ENCODE measurements at places on chromosomes 5 and 9.

DNA sequence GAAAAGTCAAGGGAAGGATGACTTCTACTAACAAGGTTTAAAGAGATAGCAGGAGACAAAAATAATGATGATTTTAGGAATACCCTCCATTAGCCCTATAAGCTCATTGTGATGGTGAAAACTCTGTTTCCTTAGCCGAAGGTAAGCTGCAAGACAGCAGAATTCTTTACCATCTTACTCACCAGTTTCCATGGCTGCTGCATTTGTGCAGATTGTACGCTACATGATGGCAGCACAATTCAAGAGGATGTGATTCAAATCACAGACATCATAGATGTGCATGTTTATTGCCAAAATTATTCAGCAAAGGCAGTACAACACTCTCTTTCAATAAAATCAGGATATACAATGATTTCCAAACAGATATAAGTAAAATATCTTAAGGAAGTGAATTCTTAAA is 175.6 kb downstream of the SPATA31D1 start:
- no peak for DNase-seq

DNA sequence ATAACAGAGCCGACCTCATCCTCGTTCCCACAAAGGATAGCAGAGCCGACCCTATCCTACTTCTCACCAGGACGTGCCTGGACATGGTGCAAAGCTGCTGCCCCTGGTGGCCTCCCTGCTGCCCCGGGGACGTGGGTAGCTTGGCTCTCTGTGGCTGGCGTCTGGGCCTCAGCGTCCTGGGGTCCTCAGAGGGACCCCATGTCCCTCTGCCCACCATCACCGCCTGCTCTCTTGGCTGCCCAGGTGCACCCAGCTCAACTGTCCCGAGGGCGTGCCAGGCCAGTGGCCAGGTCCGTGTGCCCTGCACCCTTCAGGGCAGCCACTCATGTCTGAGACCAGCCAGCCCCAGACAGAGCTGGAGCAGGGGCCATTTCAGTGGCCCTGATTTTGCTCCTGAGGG is 8.5 kb downstream of the NKD2 start:
- no peak for DNase-seq

- no peak for DNase-seq
Observed at GRCh38 chr5:76811214-76811613, 7.6 kb upstream of the F2RL1 start.

GRCh38 chr9:21801683-21802417 is 586 bp upstream of the MTAP start:
- peak; percentile 45 for DNase-seq

DNA sequence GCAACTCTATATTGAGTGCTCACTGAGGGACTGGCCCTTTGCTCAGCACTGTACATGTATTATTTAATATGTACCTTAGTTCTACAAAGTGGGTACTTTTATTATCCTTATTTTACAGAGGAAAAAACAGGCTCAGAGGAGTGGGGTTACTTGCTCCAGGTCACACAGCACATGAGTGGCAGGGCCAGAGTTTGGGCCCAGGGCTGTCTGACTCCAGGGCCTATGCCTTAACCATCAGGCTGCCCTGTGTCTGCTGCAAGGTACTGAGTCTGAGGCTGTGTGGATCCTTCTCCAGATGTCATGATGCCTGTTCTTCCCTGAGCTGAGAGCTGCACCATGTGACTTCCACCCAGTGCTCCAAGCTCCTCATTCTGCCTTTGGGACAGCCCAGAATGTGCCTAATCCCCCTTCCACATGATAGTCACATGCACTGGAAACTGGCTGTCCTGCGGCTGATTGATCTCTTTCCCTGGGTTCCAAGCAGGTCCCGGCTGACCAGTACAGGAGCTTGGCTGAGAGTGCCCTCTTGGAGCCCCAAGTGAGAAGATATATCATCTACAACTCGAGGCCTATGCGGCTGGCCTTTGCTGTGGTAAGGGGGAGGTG is 15.4 kb downstream of the TMEM268 start:
- DNase-seq, result no peak

DNA sequence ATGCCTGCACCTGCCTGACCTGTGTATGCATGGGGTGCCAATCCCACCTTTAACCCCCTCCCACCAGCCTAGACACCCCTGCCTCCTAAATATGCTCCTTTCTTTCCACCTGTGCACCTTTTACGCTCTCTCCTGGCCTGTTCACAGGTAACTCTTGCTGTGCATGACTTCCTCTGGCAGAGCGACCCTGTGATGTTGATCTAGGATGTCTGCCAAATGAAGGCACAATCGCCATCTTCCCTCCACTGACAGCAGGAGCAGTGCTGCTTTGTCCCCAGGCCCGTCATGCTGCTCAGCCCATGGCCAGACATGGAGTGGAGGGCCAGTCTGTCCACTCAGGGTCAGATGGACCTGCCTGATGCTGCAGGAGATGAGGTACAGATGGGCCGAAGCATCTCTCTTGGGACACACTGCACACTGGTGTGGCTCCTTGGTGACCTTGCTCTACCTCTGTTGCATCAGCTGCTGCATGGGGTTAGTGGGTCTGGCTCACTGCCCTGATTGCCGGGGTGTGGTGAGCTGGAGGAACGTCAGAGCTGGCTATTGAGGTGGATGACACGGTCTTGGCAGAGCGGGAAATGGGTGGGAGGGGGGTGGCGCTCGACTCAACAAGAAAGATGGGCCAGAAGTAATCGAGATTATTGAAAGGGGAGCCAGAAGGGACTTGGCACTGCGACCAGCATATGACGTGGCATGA is 101.7 kb upstream of the PITX1 start:
- DNase-seq, result peak; percentile 18

- peak; percentile 20 for DNase-seq
Observed at GRCh38 chr9:101626295-101626694, 31.5 kb upstream of the PPP3R2 start.

DNA sequence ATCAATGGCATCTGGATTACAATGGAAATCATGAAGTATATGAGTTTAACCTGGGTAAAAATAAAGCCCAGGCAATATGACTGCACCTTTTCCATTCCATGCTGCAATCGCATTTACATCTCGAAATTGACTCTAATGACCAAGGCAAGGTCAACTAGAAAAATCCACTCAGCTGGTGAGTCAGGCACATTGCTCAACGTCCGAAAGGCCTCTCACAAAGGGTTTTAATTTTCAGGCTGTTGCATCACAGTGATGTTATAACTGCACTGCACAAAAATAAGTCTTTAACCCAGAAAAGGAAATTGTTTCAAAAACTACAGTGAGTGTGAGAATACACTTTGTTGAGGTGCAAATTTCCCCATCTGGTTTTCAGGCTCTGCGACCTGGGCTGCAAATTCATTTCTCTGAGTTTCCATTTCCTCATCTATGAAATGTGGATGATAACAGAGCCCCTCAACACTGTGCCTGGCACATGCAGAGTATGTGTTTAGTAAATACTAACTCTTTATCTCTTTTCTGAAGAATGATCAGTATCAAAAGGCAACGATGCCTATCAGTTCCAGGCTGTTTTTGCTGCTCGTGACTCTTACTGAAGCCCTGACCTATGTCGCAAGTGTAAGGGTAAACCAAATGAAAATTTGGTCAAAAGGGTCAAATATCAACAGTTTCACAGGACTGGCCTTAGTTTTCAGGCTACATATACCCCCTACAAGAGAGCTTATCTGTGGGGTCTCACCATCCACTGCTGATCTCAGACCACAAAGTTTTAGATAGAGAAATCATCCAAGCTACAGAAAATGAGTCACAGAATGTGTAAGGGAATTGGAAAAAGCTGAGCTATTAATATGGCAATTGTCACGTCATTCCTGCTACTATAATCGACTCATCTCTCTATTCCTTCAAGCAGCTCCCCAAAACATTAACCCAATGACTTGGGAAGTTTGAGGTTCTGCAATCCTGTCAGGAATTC is 4.1 kb downstream of the NFIL3 start:
- DNase-seq, result no peak

DNA sequence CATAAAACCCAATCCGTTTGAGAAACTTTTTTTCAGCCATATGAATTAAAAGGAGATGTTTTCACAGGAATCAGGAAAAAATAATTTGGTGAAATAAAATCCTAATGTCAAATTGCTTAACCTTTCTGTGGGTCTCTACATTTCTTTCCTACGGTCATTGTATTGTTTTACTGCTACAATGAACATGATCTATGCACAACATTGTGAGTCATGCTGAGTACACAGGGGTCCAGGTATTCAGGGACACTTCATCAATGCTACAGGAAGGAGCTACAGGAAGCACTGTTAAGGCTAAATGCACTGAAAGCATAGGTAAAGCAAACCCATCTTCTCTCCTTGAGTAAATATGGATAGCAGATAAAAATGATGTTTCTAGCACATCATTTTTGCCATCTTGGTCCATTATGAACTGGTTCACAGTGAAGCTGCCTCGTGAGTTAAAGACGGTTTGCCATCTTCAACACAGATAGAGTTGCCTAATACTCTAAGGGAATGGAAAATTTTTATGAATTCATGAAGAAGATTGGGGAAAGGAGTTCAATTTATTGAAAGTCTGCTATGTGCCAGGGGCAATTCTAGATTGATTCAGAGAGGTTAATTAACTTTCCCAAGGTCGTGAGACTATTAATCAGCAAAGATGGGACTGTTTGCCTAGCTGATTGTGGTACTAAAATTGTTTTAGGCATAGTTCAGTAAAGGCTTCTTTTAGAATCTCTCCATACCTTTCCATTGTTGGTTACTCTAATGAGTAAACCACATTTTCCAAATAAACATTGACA is 85.5 kb downstream of the DIRAS2 start:
- no peak for DNase-seq

DNA sequence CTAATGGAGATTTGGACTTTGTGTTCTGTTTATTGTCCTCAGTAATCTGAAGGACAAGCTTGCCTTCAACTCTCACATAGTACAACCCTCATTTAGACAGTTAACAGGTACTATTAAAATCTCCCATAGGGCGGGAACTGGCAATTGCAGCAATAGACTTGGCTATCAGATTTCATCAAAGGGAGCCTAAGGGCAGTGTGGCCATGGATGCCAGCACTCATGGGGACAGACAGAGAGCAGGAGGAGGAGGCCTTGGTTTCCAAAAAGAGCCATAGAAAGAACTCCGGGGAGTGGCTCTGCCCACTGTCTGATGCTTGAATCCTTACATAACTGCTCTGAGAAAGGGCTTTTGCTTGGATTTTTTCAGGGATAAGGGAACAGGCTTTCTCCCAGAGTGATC is 6.8 kb downstream of the SLC36A1 start:
- DNase-seq, result no peak

DNA sequence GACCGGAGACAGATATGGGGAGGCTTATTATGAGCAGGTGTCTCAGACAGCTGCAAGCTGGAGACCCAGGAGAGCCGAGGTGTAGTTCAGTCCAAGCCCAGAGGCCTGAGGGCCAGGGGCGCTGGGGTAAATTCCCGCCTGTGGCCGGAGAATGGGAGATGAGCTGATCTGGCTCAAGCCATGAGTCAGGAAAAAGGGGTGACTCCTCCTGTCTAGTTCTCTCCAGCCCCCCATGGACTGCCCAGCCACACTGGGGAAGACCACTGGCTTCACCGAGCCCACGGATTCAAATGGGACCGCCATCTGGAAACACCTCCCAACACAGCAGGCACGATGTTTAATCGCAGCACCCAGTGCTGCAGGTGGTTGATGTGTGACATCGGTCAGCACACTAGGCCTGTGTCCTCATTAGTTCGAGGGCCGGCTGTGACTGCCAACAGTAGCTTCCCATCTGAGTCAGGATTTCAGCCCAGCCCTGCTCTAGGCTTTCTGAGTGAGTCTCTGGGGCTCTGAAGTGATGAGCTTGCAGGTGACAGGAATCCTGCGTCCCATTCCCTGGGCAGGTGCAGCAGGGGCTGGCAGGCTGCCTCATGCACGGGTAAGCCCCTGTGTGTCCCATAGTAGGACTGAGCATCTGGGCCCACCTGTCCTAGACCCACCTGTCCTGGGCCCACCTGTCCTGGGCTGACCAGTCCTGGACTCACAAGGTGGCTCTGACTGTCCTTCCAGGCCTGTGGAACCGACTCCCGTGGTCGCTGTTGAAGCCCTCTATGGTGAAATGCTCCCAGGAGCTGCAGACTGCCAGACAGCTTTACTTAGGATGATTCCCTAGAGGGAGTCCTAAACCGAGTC is 49.7 kb downstream of the AHRR start:
- no peak for DNase-seq

GRCh38 chr5:58335518-58335917 is 124.4 kb downstream of the PLK2 start:
- no peak for DNase-seq

GRCh38 chr5:2001300-2001699 is 118.6 kb upstream of the IRX4 start:
- DNase-seq, result no peak

GRCh38 chr5:127919006-127919796 is 164.4 kb upstream of the SLC12A2 start:
- DNase-seq, result no peak

GRCh38 chr5:59956130-59956783 is 62.7 kb upstream of the PDE4D start:
- no peak for DNase-seq

GRCh38 chr9:91285729-91286353 is 75.9 kb downstream of the AUH start:
- no peak for DNase-seq

- no peak for DNase-seq
Observed at GRCh38 chr5:33937017-33937706, 976 bp downstream of the RXFP3 start.

DNA sequence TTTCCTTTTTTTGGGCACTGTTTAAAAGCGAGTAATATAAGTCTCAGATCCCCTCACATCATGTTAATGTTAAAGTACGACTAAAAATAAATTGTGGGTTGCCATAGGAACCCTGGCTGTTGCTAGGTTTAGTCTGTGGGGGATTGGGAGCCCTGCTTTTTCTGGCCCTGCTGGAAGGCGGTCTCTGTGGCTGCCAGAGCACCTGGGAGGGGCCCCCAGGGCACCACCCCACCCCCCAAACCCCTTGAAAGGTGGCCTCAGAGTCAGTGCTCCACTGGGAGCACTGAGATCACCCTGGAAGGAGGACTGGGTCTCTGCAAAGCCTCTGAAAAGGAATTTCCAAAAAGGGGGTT is 66.2 kb upstream of the NEURL1B start:
- DNase-seq, result no peak

DNA sequence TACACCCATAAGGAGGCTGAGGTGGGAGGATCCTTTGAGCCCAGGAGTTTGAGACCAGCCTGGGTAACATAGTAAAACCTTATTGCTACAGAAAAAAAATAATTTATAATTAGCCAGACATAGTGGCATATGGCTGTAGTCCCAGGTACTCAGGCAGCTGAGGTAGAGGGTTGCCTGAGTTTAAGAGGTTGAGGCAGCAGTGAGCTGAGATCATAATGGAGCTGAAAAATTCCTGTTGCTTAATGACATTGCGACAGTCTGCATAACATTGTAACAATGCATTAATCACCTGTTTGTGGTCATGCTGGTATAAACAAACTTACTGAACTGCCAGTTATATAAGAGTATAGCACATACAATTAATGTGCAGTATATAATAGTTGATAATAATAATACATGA is 214.2 kb downstream of the TRIM32 start:
- DNase-seq, result no peak

DNA sequence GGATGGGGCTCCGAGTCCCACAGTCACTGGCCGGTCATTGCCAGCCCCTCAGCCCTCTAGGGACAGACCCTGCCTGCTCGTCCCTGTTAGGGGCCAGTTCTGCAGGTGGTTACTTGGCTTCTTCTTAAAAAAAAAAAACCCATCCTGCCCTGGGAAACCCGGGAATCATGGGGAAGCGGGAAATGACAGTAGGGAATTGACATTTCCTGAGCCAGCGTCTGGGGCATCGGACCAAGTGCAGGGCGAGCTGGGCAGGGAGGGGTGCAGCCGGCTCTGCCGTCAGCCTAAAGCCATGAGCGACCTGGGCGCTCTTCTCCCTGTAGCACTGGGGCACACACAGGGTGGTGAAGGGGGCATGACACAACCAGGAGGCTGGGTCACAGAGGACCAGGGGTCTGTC is 66.6 kb downstream of the RXRA start:
- DNase-seq, result no peak

- no peak for DNase-seq
Observed at GRCh38 chr5:157477814-157478494, 17.9 kb downstream of the NIPAL4 start.

All from activated naive CD4-positive, alpha-beta T cell treated with anti-CD3 and anti-CD28 coated beads, Interleukin-2, amount 10 ng/mL, durations not matched to agents 7 days and 5 days (primary cell).